CD4-positive, alpha-beta memory T cell (primary cell): ENCODE measurements at places on chromosomes 1 and 21. TPM values are rescaled to one million over a fixed set of nuclear protein-coding genes. Genes with fewer than 3 reads are reported as not detected.

DNA sequence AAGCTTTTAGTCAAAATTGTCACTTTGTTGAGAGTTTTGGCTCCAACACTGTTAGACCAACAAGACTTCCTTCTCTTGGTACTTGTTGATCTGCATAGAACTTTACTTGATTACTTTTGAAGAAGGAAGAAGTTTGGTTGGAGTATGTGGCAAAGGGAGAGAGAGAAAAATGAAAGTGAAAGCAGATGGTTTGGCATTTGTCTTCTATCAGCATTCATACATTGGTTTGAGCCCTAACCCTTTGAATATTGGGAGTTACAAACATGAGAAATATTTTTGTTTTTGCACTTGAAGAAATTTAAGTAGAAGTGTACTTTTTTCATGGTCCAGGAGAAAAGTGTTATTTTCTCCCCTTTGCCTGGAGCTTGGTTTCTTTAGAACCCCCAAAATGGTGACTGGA lies 169.8 kb downstream of the ADGRL4 start:
- no peak for DNase-seq

SEMA4A gene
- 1.3 TPM for polyA plus RNA-seq

DNA sequence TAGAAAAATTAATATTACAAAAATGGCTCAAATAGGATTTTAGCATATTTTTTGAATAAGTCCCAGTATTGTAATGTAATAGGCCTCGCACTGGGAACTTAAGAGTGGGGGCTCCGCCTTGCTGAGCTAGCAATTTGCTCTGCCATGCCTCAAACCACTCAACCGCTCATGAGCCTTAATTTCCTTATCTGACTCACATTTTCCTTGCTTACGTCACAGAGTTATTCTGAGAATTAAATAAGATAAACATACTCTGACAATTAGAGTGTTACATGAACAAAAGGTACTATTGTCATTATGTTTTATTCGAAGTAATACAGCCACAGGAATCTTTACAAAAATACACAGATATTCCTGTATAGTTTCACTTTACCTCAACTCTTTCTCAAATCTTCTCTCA lies 108.1 kb downstream of the SLC44A5 start:
- no peak for DNase-seq

PYHIN1 gene
- polyA plus RNA-seq = 58.0 TPM

GRCh38 chr1:32307324-32307723 lies 15.4 kb downstream of the HDAC1 start:
- DNase-seq = no peak

RABGGTB gene
- 13.6 TPM for polyA plus RNA-seq

GRCh38 chr1:93414749-93415148 lies 33.2 kb upstream of the FNBP1L start:
- no peak for DNase-seq

DNA sequence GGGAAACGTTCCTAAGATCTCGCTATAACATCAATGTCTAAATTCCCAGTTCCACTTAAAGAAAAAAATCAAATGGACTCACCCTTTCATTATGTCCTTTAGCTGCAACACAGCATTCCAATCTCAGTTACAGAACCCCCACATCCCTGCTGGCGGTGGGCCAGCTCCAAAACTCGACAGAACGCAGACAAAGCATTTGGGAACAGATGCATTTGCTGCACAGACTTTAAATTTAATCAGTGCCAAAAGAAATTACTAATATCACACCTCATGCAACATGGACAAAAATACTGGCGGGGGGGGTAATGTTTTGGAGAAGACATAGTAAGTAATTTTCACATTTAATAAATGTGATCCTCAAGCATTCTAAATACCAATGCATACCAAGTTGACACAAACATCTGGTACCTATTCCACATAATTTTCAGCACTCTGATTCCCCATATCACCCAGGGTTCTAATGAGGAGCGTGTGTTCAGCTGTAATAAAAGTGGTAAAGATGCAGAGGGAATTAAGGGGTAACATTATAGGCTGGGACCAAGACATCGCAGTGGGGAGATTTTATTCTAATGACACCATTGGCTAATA lies 79.7 kb downstream of the TGFBR3 start:
- no peak for DNase-seq
